Ovary (tissue), 10 donors: ENCODE measurements at places on chromosomes 12 and 14.

DNA sequence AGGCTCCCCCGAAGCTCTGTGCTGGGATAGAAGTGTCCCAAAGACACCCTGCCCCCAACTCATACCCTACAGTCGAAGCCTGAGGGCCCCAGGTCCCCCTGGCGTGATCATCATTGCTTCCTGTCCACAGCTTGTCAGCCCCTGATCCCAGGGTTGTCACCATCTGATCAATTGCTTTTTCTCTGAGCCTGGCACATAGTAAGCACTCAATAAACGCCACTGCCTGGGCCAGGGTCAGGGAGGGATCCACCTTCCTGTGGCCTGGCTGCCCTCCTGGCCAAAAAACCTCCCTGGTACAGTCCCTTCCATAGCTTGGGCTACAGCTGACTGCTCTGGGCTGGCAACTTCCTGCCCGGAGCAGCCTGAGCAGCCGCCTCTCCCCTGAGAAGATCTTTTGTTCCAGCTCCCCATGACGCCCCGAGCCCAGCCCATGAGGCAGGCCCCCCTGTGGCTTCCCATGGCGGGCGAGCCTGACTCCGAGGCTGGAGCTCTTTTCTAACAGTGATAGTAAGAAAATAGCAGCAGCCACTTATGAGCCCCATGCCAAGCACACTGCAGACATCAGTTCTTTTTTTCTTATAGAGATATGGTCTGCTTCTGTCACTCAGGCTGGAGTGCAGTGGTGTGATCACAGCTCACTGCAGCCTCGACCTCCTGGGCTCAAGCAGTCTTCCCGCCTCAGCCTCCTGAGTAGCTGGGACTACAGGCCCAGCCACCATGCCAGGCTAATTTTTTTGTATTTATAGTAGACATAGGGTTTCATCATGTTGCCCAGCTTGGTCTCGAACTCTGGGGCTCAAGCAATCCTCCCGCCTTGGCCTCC, 6.5 kb downstream of the SH2B3 start:
- H3K27me3 ChIP-seq = no peaks in the 10 kb centered on the region
- H3K4me3 ChIP-seq = no peak overlapping the region
- DNase-seq = no peak
- peaks cover 8% of the 10 kb centered on the region for H3K4me1 ChIP-seq

DNA sequence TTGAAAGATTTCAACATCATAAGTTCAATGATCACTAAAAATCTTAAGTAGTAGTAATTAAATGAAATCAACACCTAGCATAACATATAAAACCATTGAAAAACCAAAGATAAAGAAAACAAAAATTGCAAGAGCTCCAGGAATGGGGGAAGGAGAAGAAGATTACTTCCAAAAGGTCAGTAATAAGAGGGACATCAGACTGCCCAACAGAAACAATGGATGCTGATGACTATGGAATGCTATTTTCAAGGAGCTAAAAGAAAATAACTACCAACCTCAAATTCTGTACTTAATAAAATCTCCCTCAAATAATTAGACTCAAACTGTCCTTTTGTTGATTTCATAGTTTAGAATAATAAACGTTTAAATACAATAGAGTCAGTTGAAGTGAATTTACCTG, 314.5 kb upstream of the LMO3 start:
- no peaks in the 10 kb centered on the region for H3K27me3 ChIP-seq
- no peaks in the 10 kb centered on the region for H3K36me3 ChIP-seq
- no peaks in the 10 kb centered on the region for H3K4me1 ChIP-seq
- H3K27ac ChIP-seq = no peak overlapping the region
- no peak overlapping the region for H3K4me3 ChIP-seq

DNA sequence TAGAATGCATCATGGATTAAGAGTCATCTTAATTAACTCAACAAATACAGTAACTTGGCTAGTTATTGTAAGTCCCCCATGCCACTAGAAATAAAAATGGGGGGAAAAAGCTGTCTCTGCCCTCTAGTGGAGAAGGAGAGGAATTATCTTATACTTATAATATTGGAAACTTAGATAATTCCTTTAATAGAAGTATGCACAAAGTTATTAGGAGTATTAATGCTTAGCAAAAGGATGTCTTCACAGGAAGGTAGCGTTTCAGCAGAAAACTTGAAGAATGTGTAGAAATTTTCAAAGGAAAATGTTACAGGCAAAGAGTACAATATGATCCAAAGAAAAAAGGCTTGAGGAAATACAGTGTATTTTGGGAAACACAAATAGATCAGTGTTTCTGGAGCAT, 19.8 kb downstream of the OR5AU1 start:
- no peaks in the 10 kb centered on the region for H3K4me1 ChIP-seq
- DNase-seq = no peak
- no peaks in the 10 kb centered on the region for H3K27me3 ChIP-seq
- H3K36me3 ChIP-seq = no peaks in the 10 kb centered on the region
- no peak overlapping the region for H3K27ac ChIP-seq
- H3K4me3 ChIP-seq = no peak overlapping the region

- no peaks in the 10 kb centered on the region for H3K27me3 ChIP-seq
- DNase-seq = no peak
- H3K36me3 ChIP-seq = no peaks in the 10 kb centered on the region
- H3K4me3 ChIP-seq = no peak overlapping the region
These were observed 55.8 kb downstream of the RAD51B start for GRCh38 chr14:67875175-67876006.

DNA sequence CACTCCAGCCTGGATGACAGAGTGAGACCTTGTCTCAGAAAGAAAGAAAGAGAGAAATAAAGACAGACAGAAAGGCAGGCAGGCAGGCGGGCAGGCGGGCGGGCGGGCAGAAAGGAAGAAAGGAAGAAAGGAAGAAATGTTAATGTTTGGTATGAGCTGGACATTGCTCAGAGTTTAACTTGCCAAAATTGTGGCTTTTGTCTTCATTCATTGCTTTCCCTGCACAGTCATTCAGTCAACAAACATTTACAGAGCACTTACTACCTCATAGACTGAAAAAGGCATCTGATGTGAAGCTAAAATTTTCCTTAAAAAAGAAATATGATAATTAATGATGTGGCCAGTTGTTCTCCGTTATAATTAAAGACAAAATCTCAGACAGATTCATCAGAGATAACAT, 247.1 kb downstream of the SPTSSA start:
- no peaks in the 10 kb centered on the region for H3K36me3 ChIP-seq
- no peaks in the 10 kb centered on the region for H3K4me1 ChIP-seq
- H3K27ac ChIP-seq = no peak overlapping the region
- DNase-seq = no peak
- no peak overlapping the region for H3K4me3 ChIP-seq

GRCh38 chr14:49483268-49483667, 102.9 kb downstream of the RPS29 start:
- DNase-seq = no peak
- no peaks in the 10 kb centered on the region for H3K36me3 ChIP-seq
- no peaks in the 10 kb centered on the region for H3K27me3 ChIP-seq
- no peaks in the 10 kb centered on the region for H3K4me1 ChIP-seq
- H3K27ac ChIP-seq = no peak overlapping the region
- H3K4me3 ChIP-seq = no peak overlapping the region

GRCh38 chr12:126384026-126384564, 1318.9 kb downstream of the AACS start:
- no peak overlapping the region for H3K4me3 ChIP-seq
- H3K4me1 ChIP-seq = no peaks in the 10 kb centered on the region
- H3K27me3 ChIP-seq = no peaks in the 10 kb centered on the region

DNA sequence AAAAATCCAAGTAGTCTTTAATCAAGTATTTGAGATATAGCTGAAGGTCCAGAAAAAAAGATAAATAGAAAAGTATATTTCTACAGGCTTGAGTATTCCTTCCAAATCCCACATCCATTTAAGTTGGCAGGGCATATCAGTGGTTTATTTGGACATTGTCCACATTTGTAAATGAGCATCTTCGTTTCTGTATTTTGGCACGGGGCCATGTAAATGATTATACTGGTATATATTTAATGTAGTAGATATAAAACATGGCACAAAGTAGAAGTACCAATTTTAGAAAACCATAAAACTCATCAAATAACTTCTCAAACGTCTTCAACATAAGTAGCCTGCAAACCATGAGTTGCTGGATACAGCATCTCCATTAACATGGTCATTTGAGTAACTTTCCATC, 437.4 kb upstream of the SOX5 start:
- H3K27ac ChIP-seq = no peak overlapping the region
- no peaks in the 10 kb centered on the region for H3K27me3 ChIP-seq
- H3K4me3 ChIP-seq = no peak overlapping the region
- H3K4me1 ChIP-seq = no peaks in the 10 kb centered on the region
- H3K36me3 ChIP-seq = no peaks in the 10 kb centered on the region

- no peaks in the 10 kb centered on the region for H3K27me3 ChIP-seq
- DNase-seq = no peak
- no peaks in the 10 kb centered on the region for H3K36me3 ChIP-seq
- H3K4me1 ChIP-seq = no peaks in the 10 kb centered on the region
- no peak overlapping the region for H3K27ac ChIP-seq
These were observed 282.2 kb downstream of the ADGRD1 start for GRCh38 chr12:131235871-131236271.
